ENCODE measurements at places on chromosomes 4 and X.

GRCh38 chr4:74433043-74433442, 11.9 kb upstream of the AREG start:
- DNase-seq: no peak

- DNase-seq: no peak
Measured at GRCh38 chrX:153379971-153380581, 21.1 kb downstream of the PNMA6E start.

DNA sequence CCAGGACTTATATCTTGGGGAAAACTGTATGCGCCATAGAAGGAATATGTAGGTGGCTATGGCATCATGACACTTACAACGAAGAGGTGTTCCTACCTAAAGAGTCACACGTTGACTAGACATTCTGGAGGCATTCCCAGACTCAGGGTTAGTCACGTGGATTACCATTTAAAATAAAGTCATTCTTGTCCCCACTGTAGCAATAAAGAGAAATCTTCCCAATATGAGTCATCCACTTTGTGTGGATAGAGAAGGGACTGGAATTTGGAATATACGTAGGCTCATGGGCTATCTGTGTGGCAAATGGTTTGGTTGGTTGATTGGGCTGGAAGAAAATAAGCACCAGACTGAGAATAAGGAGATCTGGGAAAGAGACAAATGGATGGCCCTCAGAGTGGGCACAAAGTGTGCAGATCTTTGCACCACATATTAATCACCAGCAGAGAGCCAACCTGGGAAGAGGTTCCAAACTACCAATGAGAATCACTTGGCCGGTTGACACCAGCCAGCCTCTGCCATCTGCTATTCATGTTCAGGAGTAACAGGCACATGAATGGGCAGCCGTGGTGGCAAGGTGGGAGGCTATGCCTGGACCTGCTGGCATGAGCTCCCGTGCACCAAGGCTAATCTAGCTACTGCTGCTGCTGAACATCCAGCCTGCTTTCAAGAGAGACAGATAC, 41.0 kb downstream of the MTNR1A start:
- DNase-seq: no peak

DNA sequence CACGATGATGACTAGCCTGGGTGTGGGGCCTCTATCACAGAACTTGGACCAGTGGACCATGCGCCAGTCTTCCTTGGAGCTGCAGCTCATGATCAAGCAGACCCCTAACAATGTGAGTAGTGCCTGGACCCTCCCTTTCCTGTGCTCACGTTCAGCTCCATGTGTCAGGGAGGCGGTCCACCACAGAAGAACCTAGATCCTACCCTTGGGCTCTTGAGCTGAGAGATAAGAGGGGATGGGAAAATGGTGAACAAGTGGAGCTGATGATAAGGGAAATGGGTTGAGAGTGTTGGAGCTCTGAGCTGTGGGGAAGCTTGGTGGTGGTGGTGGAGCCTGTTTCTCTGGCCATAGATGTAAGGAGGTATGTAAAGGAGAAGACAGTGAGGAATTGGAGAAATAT, 13.1 kb downstream of the MED12 start:
- DNase-seq: no peak

- no peak for DNase-seq
Measured at GRCh38 chrX:31222946-31223345, 151.1 kb upstream of the FTHL17 start.

GRCh38 chr4:146640021-146640464, 1.4 kb downstream of the POU4F2 start:
- no peak for DNase-seq

- DNase-seq: no peak
Measured at GRCh38 chrX:9269134-9269533, 195.7 kb upstream of the TBL1X start.

- DNase-seq: no peak
Measured at GRCh38 chr4:61923179-61923578, 723.1 kb downstream of the ADGRL3 start.

DNA sequence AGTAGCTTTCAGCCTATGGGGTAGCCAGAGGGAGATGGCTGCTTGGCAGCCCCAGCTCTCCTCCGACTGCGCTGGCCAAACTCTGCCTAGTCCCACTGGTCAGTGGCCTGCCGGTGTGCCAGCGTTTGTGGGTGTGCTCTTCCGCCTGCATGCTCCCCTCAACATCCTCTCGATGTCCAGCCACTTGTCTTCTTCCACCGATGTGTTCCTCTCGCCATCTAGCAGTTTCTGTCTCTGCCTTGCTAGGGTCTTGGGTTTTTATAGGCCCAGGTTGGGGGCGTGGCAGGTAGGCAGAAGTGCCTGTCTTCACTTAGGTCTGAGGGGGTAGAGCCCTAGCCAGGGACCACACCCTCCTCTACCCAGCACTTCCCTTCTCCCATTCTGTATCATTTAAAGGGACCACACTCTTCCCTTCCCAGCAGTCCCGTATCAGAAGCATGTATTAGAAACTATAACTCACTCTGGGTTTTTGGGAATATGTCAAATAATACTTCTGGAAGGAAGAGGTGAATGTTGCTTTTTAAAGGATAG, 124.4 kb downstream of the KDM6A start:
- DNase-seq: no peak

DNA sequence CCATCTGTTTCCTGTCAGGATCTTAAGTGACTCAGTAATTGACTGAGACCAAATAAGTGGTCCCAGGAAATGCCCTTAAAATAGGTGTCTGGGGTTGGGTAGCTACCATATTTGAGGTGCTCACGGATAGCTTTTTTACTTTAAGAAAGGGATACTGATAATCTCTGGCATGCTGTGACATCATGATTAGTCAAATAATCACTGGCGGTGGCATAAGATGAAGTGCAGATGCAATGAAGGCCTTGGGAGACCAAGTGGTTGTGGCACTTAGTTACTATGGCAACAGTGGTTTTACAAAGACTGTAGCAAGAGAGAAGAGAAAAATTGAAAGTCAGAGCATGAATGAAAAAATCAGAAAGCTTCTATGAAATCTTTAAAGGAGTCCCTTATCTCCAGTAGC, 114.5 kb upstream of the SLIT2 start:
- DNase-seq: no peak

- DNase-seq: no peak
Measured at GRCh38 chr4:186244835-186245234, 17.5 kb downstream of the KLKB1 start.

- DNase-seq: no peak
Measured at GRCh38 chr4:123891881-123892280, 495.3 kb downstream of the SPRY1 start.

DNA sequence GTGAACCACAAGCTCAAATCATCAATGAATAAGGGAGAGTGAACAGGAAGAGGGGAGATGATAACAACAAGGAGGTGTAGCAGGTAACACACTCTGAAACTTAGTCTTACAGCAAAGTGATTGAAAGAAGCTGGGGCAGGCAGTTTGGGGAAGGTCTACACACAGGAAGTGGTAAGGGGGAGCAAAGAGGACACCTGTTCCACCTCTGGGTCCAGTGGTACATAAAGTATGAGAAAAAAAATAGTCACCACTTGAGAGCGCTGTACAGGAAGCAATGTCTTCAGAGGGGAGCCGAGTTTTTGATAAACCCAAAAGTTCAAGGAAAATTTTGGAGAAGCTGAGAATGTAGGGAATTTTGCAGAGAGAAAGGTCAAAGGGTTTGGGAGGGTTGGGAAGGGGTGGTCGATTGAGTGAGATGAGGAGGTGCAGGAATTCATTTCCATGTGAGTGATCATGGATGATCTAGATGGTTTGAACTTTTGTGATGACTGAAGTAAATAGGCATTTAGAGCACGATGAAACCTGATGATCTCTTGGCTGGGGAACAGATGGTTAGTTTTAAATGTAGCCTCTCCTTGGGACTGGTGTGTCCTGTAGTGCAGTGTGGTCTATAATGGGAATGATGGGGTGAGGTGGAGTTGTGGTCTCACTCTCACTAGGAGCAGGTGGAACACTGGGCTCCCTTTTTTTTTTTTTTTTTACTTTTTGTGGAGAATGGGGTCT, 142.0 kb downstream of the RBMX2 start:
- DNase-seq: no peak

- DNase-seq: no peak
Measured at GRCh38 chrX:23825675-23826074, 42.7 kb downstream of the SAT1 start.

GRCh38 chrX:39409246-39409917, 608.1 kb downstream of the MID1IP1 start:
- no peak for DNase-seq

- DNase-seq: no peak
Measured at GRCh38 chr4:151760002-151760401, 805 bp downstream of the GATB start.

- no peak for DNase-seq
Measured at GRCh38 chr4:25144870-25145481, 15.3 kb downstream of the SEPSECS start.

- no peak for DNase-seq
Measured at GRCh38 chrX:135170877-135171519, at the start of gene CT55. Gene CT55, minus strand, starts transcription at chrX:135171398. Its CDS starts 227 bp downstream, at chrX:135171171.

GRCh38 chr4:120865985-120866384, 56.5 kb downstream of the PRDM5 start:
- DNase-seq: no peak

DNA sequence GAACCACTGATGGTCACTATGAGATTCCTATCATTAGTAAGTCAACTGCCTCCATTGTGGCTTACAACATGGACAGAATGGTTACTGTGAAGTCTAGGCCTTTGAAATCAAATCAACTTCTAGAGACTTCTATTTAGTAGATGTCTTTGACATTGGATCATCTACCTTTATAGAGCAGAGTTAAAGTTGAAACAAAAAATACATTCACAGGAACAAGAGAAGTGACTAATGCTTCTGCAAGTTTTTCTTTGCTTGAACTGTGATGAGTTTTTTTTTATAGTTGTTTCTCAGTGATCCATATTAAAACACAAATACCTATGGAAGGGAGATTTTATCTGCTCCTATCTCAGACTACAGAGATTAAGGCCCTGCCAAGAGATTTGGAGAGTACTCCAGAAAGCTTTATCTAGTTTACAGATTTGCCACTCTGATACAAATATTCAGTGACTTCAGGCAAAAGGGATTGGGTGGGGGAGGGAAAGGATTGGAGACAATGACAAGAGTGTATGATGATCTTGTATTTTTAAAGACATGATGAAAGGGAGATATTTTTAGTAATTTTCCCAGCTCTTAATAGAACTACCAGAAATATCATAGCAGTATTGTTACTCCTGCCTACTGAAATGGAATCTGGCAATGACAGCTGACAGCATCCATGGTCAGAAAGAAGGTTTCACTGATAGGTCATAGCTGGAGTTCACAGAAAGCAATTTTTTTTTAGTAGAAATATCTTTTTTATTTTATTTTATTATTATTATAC, 16.0 kb upstream of the EPGN start:
- no peak for DNase-seq

GRCh38 chr4:153204247-153204671, at the start of gene TRIM2:
Gene TRIM2, plus strand, starts transcription at chr4:153204443. Its CDS starts 88 bp downstream, at chr4:153204531.
- DNase-seq: no peak

DNA sequence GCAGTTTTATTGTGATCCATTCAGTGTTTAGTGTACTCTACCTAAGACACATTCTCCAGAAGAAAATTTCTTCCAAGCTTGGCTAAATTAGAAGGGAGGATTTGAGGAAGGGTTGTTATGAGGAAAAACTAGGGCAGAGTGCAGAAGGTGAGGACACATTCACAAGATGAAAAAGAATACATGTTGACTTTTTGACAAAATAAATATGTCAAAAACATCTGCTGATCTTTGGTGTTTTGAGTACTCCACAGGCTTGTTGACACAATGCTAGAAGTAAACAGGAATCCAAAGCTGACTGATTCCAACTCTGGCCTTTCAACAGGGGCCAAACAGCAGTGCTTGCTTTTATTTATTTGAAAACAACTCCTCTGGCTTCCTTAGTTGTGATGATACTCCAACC, 125.8 kb upstream of the SLC7A11 start:
- DNase-seq: no peak

DNA sequence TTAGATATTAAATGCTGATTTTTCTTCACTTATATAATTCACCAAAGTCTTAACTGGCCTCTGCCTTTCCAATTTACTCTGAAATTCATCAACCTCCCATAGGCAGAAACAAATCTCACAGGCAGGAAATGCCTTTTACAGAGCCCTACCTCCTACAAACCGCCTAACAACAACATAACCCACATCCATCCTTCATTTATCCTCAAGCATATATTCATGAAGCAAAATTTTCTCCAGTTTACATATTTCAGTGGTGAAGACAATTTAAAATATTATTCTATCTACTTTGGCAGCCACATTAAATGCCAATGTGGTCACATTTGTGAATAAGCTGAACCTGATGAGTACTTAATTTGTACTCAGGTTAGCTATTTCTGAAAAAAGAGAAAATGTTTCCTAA, 30.3 kb downstream of the SEPSECS start:
- DNase-seq: no peak

GRCh38 chr4:139735381-139736273, 70.0 kb downstream of the MGST2 start:
- DNase-seq: no peak

DNA sequence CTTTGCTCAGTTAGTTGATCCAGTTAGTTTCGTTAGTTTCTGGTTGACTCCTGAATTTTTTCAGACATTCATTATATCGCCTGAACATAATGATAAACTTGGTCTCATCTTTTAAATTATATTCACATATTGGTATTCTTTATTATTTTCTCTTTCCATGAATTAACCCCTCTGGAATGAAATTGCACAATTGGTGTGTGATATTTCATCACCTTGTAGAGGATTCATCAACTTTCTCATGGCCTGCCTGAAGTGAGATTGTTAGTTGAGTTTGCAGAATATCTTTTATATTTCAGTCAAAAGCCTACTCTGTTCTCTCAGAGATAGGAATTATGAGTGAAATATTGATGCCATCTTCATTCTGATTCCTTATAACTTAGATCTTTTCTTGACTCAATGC, 1160.6 kb upstream of the AGA start:
- DNase-seq: no peak

DNA sequence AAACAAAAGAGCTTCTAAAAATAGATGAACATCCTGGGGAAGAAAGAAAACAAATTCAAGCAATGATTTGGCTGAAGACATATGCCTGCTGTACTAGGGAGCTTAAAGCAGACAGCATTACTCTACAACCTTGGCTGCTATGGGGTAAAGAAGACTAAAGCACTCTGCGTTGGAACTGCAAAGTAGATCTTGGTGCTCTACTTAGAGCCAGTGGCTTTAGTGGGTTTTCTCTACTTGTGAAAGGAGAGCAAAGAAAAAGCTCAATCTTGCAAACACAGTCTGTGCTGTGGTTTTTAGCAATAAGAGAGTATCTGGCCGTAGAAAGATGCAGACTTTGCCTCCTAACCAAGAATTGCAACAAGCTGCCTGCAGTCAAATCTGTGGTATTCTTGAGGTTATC, 334.7 kb upstream of the NDST3 start:
- no peak for DNase-seq

- no peak for DNase-seq
Measured at GRCh38 chrX:133550665-133551485, 135.6 kb upstream of the GPC4 start.
